ENCODE measurements at places on chromosomes 5 and 9.

DNA sequence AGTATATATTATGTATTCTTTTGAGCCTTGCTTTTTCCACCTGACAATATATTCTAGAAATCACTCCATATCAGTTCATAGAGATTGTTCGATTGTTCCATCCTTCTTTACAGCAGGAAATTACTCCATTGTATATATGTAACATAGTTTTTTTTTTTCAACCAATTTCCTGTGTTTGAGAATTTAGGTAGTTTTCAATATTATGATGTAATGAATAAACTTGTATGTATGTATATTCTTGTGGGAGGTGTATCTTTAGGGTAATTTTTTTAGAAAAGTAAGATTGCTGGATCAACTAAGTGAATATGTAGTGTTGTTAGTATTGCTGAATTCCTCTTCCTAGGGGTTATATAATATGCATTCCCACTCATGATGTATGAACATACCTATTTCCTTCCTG, 165.9 kb upstream of the PITX1 start:
- DNase-seq: no peak

- no peak for DNase-seq
These were observed 536.5 kb downstream of the CDK5RAP2 start for GRCh38 chr9:120043448-120043847.

GRCh38 chr5:59042201-59043055, 459.6 kb downstream of the RAB3C start:
- DNase-seq: no peak

DNA sequence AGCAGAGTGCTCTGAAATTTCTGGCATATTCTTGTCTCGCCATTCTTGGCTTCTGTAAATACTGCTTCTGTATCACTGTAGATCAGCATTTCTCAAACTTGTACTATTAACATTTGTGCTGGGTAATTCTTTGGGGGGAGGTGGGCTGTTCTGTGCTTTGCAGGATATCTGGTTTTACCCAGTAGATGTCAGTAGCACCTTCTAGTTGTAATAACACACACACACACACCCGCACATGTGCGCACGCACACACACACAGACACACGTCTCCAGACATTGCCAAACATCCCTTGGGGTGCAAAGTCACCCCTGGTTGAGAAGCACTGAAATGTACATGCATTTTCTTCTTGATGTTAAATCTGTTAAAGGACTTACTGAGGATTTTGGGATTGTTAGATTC, 304.1 kb downstream of the MAT2B start:
- DNase-seq: no peak

DNA sequence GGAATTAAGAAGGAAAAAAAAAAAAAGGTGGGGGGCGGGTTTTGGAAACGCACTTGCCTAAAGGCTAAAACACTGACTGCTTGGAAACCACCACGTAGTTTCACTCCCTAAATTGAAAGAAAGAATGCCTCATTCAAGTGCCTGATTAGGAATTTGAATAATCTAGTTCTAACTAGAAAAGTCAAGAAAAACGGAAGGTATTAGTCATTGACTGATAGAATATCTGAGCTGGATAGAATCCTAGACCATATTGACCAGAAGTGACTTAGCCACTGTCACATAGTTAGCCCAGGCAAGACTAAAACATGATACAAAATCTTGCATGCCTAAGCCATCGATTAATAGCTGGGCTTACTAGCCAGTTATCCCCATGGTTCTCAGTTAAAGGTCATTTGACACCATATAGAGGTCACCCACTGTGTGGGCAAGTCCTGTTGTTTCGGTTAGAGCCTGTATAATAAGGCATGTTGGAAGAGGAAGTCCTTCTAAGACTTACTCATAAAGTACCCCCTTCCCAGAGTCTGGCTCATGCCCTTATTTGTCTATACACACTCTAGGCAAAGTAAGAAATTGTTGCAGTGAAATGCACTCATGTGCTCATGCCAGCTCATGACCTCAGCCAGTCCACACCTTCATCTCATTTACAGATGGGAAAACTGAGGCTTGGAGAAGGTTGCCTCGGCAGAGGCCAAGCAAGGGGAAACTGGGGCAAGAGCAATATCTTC, 40.2 kb downstream of the SH3RF2 start:
- DNase-seq: no peak
